Thymus (tissue), 14 donors: ENCODE measurements at places on chromosomes 4 and X.

DNA sequence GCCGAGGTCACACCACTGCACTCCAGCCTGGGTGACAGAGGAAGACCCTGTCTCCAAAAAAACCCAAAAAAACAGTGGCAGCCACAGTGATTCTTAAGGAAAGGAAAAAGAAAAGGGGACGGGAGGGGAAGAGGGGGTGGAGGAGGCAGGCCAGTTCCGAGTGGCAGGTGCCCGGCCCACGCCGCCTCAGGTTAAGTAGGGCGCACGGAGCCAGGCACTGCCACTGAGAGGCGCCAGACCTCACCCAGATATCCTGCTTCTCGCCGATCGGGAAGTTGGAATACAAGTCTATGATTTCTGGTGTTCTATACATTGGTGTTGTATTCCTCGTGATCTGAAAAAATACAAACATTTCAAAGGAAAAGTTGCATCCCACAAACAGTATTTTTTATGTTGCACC lies 35.9 kb downstream of the GAK start:
- DNase-seq, result no peak

DNA sequence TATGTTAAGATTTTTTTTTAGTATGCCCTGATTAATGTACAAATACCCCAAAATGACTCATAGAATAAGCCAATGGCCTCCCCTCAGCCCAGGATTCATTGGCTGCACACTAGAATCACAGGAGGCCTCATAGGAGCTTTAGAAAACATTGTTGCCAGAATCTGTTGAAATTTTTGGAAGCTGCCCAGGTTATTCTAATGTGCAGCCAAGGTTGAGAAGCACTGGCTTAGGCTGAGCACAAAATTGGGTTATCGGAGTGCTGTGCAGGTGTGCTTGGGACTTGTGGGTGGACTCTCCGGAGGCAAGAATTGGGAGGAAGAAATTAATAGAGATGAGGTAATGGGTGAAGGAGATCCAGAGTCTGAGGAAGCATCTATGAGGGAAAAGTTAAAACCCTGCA lies 41.3 kb upstream of the VCX start:
- DNase-seq, result no peak

GRCh38 chr4:26044524-26044923 lies 130.5 kb downstream of the SMIM20 start:
- DNase-seq, result no peak

DNA sequence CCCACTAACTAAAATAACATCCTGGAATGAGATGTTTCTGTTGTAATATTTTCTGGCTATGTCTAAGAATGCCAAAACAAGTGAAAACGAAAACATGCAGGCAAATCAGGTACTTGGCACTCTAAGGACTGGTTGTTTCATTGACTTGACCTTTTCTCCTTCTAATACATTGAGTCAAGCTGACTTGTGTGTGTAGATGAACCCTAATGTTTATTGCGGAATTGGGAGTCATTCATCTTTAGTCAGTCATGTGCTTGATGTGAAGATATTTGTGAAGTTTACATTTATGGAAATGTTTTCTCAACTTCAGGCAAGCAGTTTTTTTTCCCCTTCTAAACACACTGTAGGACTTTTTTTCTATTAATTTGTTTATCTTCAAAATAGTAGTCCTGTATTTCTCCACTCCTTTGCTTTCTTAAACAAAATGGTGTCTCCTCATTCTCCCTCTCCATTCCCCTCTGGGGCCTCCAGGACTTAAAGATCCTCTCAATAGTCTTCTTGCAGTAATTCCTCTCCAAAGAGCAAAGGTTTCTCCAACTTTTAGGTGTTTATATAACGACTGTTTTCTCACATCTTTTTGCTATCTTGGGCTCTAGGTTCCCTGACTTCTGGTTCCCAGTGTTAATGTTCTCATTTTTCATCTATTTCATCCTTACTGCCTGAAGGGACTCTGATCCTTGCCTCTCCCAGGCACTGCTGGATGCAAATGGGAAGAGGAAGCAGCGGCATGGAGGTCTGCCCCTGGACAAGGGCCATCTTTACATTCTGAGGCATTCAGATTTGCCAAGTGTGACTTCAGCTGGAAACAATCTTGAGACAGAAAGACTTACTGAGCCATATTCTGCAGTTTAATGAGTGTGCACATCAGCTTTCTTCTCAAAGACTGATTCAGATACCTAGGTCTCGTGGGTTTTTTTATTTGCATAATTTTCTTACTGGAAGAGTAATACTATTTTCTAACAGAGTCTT lies 166.4 kb downstream of the ARHGAP6 start:
- no peak for DNase-seq

GRCh38 chrX:20352935-20353336 lies 86.2 kb upstream of the RPS6KA3 start:
- DNase-seq, result no peak

DNA sequence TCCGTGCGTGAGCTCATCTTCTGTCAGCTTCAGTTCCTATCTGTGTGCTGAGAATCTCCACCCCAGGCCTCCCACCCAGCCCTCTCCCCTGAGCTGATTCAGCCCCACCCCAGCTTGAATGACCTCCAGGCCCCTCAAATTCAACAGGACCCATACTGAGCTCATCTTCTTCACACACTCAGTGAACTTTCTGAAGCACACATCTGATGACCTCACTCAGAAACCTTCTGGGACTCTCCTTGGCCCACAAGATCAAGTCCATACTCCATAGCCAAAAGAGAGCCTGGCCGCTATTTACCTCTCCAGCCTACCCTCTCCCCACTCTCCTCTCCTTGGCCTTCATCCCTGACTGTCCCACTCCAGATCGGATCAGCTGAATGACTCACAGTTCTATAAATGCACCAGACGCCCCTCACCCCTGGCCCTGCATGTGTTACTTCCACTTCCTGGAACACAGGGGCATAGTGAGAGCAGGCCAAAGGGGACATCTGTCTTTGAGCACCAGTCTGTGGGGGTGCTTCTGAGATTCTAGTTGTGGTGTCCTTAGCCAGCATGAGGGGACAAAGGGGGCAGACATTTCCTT lies 62.5 kb downstream of the PJA1 start:
- DNase-seq, result no peak

DNA sequence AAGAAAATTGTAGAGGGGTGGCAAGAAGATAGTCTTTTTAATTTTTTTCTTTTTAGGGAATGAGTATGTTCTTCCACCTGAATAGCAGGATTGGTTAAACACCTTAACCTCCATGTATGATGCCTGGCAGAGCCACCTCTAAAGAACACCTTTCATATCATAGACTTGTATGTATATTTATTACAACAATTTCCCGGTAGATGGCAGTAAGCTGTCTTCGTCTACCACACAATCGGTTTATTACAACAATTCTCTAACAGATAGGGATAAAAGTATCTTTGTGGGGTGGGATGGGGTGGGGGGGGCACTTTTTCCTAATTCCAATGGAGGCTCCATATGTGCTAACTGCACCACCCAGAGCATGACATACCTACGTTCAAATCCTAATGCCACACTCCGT lies 255.5 kb downstream of the LDB2 start:
- no peak for DNase-seq

- DNase-seq, result no peak
Observed at GRCh38 chr4:7880683-7881082, 59.0 kb downstream of the AFAP1 start.

- no peak for DNase-seq
Observed at GRCh38 chrX:115589419-115589818, 28.4 kb downstream of the PLS3 start.

GRCh38 chr4:184417802-184418511 lies 56.4 kb downstream of the IRF2 start:
- DNase-seq, result no peak

DNA sequence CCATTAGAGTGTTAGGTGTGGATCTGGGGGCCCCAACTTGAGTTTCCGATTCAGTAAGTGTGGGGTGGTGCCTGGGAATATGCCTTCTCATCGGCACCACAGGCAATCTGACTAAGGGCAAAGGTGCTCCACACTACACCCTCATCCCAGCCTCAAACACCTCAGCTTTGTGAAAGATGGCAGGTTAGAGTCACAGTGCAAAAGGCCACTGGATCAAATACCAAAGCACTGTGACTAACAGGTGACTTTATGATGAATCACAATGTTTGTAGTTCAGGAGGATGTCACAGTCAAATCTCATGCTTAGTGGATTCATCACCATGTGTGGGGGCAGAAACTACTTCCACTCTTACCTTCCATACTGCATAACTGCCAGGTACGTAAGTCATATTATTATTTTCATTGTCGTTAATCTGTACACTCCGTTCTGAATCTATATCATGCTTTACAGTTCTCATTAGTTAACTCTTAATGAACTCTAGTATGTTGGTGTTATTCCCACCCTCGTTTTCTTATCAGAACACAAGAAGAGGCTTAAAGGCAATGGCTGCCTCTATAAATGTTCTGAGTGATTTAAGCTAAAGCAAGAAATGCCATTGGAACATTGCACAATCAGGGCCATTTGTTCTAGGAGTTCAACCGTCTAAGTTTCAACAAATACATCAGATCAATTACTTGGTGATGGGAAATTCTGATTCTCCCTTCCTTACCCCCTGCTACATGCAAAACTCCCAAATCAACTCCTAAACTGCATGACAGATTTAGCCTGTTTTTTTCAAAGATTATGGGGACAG lies 50.2 kb downstream of the PRKG2 start:
- no peak for DNase-seq

- no peak for DNase-seq
Observed at GRCh38 chrX:38982370-38982769, 181.1 kb downstream of the MID1IP1 start.

DNA sequence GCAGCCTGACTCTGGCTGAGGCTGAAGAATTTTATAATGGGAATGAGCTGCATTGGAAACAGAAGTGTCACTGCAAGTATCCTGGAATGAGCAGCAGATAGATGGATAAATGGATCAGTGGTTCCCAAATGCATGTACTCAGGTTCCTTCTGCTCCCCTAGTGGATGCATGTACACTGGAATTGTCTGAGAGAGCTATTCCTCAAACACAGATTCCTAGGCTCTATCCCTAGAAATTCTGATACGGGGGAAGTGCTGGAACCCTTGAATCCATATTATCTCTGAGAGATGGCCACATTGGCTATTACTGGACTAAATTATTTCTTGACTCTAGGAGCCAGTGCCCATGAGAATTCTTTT lies 64.8 kb downstream of the TMEM131L start:
- no peak for DNase-seq

DNA sequence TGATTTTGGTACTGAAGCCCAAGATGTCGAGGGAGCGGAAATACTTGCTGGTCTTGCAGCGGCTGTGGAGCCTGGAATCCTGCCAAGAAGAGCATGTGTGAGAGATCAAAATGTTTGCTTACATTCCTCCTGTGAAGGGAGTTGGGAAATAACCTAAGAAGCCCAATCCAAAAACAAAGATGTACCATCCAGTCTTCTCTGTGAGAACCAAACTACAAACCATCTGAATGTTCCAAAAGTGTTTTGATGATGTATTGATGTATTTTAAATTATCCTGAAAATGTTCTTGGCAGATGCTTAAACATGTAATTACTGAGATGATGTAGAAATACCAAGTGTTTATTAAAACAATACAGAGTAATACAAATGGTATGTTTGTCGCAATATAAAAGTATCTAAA lies 10.1 kb upstream of the ADH1A start:
- DNase-seq, result no peak

GRCh38 chr4:143374771-143375170 lies 38.1 kb downstream of the GAB1 start:
- DNase-seq, result no peak
